ENCODE measurements at places on chromosomes 7 and 10.

DNA sequence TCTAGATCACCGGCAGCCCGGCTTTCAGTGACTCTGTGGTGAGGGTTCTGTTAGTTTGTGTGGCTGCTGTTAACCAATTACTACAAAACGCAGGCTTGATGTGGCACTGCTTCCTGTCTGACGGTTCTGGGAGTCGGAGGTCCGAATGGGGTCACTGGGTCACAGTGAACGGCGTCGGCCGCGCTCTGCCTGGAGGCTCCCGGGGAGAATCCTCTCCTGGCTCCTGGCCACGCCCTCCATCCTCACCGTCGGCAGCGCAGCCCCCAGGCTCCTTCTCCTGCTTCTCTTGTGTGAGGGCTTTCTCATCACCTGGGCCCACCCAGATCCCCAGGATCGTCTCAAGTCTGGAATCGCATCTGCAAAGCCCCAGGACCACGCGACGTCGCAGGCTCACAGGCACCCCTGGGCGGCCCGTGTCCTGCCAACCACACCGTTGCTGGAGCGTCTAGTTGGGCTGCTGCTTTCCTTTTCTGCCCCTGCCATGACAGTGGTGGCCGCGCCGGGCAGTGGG, 31.8 kb upstream of the NKX6-2 start:
- peak; percentile 18 for DNase-seq

DNA sequence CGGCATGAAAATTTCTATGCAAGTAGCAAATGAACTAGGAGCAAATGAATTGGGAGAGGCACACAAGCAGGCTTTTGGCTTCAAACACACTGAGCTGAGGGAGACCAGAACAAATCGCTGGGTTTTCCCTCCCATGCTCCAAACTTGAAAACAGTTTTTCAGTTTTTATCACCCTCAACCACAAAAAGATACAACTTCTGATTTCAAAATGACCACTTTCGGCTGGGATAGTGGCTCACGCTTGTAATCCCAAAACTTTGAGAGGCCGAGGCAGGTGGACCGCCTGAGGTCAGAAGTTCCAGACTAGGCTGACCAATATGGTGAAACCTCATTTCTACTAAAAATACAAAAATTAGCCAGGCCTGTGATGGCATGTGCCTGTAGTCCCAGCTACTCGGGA, 9.0 kb upstream of the CHUK start:
- no peak for DNase-seq

DNA sequence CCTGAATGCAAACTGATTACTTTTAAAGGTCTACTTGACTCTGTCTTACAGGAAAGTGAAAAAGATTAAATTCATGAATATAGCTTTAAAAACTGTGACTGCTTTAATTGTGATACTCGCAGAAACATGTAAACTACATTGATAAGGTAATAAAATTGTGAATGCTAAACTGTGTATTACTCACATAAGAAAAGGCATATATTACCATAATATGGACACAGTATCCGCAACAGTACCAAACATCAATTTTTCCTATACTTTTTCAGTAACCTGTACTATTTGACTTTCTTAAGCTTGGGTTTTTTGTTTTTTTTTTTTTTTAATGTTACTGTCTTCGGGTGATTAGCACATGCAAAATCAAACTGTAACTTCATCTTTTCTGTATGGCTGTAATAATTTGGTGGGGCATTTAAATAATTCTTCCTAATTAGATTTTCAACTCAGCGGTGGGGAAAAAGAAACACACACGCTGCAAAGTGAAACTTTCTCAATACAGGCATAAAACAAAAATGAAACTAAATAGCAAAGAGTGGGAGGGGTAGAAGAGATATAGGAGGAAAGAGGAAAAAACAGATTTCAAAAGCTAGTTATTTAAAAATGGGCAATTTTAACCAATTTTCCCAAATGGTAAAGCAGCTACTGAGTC, 23.2 kb downstream of the NT5C3A start:
- no peak for DNase-seq

DNA sequence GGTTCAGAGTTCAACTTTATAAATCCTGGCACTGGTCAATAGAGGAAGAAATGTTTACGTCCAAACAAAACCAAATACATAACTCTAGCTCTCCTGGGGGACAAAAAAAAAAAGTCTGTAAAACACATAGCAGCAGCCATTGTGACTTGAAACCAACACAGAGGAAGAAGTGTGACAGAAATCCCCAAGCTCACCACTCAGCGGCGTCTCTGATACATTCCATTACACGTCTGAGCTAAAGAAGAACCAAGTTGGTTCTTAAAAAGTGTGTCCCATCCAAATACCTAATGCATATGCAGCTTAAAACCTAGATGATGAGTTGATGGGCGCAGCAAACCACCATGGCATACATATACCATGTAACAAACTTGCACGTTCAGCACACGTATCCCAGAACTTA, 58.3 kb upstream of the NANOS1 start:
- no peak for DNase-seq

DNA sequence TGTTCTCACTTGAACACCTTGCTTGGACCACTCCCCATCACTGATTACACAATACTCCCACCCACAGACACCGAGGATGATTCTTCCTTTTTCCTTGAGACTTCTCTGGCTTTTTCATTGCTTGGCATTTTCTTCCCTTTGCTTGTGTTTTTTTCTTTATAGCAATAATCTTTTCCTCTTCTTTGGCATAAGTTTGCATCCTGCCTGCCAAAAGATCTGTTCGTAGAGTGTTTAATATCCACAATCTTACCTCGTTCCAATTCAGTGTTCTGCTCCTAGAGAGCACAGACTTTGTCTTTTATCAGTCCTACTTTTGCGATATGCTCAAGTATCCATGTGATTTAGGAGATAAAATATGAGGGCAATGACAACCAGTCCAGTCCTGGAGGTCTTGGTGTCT, 303.3 kb upstream of the CDC14C start:
- no peak for DNase-seq

DNA sequence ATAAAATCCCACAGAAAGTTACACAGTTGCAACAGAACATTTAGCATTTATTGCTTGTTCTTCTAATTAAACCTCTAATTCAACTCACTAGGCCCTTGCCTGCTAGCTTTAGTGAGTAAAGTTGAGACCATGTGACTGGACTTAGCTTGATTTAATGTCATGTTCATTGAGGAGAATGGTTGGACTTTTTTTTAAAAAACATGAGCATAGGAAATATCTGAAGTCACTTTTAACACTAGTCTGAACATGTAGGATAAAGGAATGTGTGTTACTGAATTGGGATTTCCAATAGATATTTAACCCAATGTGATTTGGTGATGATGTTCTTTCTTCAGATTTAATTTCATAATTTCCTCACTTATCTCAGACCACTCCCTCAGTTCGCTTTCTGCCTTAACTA, 24.6 kb upstream of the GLCCI1 start:
- no peak for DNase-seq

DNA sequence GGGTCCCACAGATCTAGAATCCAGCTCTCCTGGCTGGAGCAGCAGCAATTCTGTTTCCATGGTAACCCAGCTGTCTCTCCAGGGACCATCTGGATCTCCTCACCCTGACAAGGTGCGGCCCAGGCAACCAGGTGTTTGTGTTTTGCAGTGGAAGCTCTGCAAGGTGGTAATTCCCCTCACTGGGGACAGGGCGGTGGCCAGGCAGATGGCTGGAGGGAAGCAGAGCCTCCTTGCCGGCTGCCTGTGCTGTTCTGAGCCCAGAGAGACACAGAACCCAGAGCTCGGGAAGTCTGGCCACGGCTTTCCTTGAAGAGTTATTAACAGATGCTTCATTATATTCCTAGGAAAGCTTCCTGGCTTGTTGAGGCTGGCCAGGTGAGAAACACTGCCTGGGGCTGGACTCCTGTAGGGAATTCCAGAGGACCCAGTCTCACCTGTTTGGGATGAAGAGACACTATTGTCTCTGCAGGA, 118.2 kb upstream of the PPIF start:
- DNase-seq, result no peak

DNA sequence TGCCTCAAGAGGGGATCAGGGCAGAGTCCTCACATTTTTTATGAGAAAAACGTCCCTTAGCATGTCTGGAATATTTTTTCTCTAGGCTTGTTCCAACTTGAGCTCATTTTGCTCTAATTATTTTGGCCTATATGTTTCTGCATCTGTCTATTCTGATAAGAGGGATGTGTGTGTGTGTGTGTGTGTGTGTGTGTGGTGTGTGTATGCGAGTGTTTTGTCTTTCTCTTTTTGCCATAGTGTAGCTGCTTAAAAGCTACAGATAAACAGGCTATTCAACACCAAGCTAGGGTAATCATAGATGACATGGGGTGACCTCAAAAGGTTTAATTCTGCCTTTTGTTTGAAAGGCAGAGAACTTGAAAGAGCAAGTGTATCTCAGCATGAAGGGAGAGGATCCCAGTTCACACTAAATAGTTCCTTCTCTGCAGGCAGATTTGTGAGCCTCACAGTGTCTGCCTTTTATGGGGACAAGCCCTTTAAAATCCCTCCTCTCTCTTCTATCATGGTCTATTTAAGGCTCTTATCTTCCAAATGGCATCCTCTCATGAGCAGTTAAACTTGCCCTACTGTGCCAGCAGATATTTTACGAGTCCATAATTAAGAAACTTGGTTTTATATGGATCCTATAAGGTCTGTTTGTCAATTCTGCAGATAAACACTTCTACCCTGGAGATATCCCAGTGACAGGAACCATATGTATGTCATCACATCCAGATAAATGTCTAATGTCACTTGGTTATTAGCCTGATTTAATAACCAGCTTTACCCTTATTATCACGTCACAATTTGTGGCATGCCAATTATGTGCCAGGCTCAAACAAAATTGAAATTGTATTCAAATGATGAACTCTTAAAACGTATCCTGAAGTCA, 202.9 kb upstream of the MTPN start:
- no peak for DNase-seq

DNA sequence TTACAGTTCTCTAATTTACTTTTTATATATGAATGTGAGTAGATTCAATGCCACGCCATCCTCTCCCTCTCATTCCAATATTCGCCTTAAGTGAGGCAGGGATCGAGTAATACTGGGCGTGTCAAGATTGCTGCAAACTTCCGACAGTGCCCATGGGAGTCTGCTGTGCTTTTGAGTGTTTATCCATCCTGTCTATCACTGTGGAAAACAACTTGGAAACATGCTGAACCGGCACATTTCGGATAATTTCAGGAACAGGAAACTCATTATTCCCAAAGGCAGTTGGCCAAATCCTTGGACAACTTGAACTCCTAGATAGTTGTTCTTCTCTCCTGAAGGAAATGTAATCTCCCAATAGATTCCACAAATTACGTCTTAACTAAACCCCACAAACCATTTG, 28.5 kb downstream of the PIP4K2A start:
- DNase-seq, result no peak

DNA sequence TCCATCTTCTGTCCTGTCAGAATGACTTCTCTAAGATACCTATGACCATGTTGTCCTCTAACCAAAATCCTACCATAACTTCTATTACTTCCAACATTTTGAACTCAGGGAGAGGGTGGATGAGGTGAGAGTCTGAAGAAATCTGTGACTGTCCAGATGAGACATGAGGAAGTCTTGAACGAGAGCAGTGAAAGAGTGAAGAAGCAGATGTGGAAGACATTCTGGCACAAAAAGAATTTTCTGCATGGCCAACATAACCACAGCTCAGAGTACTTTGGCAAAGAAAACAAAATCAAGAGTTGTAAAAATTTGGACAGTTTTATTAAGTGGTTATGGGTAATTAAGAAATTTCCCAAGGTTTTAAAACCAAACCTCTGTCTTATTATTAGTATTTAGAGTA, 141.6 kb downstream of the CPEB3 start:
- DNase-seq, result no peak

DNA sequence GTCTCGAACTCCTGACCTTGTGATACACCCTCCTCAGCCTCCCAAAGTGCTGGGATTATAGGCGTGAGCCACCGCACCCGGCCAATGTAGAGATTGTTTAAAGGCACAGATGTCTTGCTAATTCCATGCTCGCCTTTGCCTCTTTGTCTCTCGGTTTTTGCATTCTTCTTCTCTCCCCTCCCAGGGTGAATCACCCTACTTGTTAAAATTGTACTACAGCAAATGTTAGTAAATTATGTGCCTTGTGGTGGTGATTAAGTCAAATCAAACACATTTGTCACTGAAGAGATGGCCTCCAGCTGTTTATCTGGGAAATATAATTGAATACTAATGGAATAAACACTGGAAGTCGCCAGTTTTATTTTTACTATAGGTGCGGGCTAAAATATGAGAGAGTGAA, 384.4 kb upstream of the AUTS2 start:
- DNase-seq, result no peak

GRCh38 chr10:44673245-44673983, 237.7 kb upstream of the TMEM72 start:
- DNase-seq, result no peak

- DNase-seq, result no peak
Measured at GRCh38 chr10:108252771-108253170, 1088.3 kb upstream of the SORCS1 start.

GRCh38 chr7:81506609-81507008, 263.2 kb downstream of the HGF start:
- DNase-seq, result no peak

DNA sequence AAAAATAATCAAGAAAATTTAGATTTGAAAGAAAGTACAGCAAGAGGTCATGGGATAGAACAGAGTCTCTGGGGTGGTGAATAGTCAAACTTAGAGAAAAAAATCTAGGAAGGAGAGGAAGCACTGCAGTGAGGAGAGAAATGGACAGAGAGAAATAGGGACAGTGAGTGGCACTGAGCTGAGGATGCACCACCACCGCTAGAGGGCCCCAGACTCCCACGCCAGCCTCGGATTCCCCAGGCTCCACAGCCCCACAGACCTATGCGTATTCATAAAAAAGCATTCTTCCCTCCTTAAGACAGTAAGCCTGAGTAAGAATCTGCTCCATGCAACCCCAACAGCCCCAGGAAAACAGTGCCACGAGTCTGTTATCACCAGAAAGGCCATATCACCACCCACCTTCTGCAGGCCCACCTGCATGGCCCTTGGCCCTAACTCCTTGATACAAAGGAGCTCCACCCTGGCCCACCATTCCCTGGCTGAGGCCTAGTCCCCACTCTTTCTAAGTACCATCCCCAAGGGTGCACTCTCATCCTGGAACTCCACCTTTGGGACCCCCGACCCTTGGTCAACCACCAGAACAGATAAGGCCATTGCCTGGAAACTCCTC, 91.0 kb downstream of the ALOX5 start:
- DNase-seq, result peak; percentile 83

DNA sequence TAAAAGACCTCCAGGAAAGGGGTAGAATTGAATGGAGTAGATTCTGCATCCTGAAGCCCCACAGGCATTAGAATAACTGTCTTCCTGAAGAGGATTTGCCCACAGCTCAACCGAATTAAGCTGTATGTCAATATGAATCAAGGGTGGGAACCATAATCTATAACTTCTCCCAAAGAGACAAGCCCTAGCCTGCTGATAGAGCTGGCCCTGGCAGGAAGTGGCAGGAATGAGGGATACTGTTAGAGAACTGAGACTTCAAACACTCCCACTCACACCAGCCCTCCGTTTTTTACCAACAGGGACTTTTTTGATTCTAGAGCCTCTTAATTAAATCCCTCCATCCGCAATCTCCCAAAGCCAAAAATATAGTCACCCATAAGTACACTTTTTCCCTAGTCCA, 12.2 kb upstream of the DUSP5 start:
- no peak for DNase-seq
